Stimulated activated CD4-positive, alpha-beta T cell treated with anti-CD3 and anti-CD28 coated beads, Interleukin-4, amount 100 ng/mL, for 48 hours (primary cell): ENCODE measurements at places on chromosomes 7 and 10.

DNA sequence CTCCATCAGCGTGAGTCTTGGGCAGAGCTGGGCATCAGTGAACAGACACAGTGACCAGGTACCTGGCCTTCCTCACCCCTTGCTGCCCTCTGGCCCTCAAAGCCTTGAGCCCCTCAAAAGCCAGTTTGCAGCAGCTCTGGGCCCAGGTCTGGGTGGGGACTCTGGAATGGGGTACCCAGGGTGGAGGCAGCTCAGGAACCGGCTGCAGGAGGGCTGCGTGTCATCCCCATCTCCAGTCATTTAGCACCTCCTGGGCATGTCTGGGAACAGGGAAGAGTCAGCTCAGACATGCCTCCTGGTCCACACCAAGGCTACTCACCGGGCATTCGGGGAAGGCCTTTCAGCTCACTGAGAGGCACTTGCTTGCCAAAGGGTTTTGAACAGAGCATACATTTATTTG lies 503.3 kb downstream of the TCERG1L start:
- DNase-seq, result no peak

DNA sequence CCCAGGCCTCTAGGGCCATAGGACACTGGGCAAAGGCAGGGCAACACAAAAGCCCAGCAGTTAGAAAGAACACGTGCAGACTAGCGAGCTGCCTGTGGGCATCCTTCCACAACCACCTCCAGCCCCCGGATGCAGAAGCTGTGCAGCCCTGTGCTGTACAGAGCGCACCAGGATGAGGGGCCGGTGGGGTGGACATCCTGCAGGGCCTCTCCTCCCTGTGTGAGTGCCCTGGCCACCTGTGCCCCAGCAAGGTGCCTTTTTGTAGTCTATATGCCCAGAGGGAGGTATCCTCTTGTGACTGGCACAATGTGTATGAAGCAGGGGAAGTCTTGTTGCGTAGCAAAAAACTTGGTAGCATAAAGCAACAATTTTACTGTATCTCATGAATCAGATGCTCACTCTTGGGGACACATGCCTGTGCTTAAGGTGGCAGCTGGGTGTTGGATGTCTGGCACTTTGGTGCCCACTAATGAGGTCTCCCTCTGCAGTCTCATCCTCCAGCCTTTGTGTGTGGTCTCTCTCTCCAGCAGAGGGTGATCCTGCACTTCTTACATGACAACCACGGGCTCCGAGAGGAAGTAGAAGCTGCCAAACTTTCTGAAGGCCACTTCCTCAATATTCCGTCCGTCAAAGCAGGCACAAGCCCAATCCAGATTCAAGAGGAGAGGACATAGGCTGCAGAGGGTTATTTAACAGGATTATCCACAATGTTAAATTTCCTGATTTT lies 8.7 kb downstream of the NCAPG2 start:
- DNase-seq, result no peak

GRCh38 chr7:51276091-51276605 lies 40.5 kb downstream of the COBL start:
- DNase-seq, result no peak

GRCh38 chr10:116470768-116471415 lies 43.2 kb downstream of the PNLIPRP3 start:
- no peak for DNase-seq

GRCh38 chr7:142539901-142540300 lies 209.4 kb upstream of the PRSS1 start:
- no peak for DNase-seq

DNA sequence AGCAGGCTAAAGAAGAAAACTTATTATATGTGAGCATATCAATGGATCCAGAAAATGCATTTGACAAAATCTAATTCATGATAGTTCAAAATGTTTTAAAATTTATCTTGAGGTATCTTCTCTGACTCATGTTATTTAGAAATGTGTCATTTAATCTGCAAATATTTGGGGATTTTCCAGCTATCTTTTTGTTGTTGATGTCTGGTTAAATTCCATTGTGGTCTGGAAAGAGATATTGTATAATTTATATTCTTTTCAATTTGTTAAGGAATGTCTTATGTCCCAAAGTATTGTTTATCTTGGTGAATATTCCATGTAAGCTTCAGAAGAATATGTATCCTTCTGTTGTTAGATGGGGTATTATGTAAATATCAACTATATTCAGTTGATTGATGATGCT lies 942.5 kb downstream of the KCNMA1 start:
- no peak for DNase-seq
